ENCODE measurements at places on chromosomes 3 and 15.

DNA sequence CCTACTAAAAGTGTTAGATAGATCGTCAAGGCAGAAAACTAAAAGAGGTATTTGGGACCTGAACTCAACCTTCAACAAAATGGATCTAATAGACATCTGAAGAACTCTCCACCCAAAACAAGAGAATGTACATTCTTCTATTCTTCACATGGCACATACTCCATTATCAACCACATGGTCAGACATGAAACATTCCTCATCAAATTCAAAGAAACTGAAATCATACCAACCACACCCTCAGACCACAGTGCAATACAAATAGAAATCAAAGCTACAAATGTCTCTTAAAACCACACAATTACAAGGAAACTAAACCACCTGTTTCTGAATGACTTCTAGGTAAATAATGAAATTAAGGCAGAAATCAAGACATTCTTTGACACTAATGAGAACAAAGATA is 984.1 kb upstream of the GBE1 start:
- no peak for DNase-seq

DNA sequence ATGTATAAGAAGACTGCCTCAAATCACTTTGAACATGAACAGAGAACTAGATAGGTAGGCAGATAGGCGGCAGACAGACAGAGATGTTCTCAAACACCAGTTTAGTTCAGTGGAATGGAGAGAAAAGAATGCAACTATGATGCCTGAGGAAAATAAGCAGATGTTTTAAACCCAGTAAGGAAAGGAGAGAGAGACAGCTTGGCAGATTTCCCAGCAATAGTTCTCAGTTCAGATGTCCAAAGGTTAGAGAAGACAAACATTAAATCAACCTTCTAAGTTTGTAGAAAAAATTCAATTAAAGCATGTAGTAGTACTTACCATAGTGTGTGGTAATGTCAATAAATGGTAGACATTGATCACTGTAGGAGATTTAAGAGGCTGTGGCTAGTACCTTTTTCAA is 209.6 kb upstream of the PFN2 start:
- no peak for DNase-seq

DNA sequence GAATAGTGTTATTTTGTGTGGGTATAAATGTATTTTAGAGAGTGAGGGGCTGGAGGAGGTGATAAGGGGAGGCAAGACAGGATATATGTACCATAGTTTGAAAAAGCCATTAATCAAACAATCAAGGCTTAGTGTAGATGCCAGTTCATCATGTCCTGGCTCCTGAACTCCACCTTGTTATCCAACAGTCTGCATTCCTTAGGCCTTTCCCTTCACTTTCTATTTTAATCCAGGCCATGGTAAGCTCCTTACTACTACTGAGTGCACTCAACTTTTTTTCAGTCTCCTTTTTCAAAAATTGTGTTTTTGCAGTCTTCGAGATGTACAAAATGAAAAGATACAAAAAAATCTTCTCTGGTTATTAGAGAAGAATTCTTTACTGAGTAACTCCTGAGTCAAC is 700.5 kb upstream of the NAALADL2 start:
- no peak for DNase-seq

DNA sequence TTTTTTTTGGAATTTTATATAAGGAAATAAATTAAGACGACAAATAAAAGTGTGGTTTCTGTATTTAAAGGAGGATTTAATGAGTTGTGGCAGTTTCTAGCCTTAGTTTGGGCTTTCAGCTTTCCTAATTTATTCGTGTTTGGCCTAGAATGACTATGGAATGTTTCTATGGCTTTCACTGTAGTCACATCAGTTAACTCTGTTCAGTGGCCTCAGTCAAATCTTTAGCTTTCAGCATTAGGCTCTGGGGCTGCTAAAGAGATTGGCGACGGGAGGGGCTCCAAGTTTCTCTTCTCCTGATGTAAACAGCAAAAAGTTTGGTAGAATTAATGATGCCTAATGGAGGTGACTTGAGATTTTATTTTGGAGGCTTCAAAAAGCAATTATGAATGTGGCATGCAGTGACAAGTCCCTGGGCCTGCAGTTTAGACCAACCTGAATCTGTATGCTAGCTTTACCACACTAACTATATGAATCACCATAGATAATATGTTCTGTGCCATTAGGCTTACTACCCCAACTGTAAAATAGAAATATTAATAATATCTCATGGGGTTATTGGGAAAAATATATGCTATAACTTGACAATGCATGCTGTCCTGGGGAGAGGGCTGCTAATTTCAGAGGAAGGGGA is 47.1 kb upstream of the ADGRG7 start:
- no peak for DNase-seq

GRCh38 chr3:21505711-21506460 is 245.1 kb downstream of the ZNF385D start:
- DNase-seq, result no peak

DNA sequence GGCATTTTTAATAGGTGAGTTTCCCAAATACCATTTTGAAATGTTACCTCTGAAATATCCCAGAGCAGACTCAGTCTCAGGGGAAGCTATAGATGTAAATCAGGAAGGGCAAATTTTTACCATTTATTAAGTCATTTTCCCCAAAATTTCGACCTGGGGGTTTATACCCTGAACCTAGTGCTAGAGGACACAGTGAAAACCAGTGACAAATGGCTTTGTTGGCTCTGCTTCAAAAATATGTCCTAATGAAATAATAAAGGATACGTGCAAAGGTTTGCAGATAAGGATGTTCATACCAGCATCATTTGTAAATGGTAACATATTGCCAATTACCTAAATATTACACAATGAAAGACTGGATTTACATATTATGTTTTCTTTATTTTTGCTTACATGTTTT is 546.7 kb upstream of the ADAMTS9 start:
- DNase-seq, result no peak

GRCh38 chr3:156418428-156418827 is 136.5 kb downstream of the SSR3 start:
- DNase-seq, result no peak

GRCh38 chr3:182364723-182365650 is 428.3 kb upstream of the ATP11B start:
- no peak for DNase-seq

GRCh38 chr3:112651516-112651915 is 10.6 kb upstream of the CCDC80 start:
- DNase-seq, result no peak

DNA sequence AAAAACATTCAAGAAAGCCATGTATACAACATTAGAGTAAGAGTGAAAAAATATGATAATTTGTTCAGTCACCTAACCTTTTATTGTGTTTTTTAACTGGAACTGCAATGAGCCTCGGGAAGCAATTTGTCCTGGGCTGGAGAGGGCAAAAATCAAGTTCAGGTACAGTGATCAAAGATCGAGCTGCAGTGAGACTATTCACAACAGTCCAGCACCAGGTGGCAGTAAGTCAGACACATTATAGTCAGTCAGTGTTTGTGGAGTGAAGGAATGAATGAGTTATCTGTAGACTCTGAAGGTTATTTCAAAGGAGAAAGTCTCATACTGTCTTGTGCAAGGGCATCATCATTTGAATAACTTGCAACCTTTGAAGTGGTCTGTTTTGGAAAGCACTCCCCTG is 116.6 kb downstream of the CHDH start:
- DNase-seq, result no peak

- no peak for DNase-seq
These were observed 25.7 kb downstream of the CEP152 start for GRCh38 chr15:48785195-48785594.

DNA sequence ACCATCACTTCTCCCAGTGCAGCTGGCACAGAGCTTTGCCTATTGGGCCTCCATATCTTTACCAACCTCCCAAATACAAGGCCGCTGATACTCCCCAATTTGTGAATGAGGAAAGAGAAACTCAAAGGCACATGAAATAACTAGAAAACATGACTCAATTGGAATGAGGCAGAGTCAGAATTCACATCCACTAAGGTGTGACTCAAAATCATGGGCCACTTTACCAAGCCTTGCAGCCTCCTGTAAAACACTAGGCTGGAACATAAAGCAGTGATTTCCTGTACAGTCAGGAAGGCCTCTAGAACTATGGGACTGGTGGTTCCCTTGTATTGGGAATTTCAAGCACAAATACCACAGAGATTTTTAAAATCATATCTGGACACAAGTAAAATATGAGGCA is 128.6 kb downstream of the DCLK3 start:
- no peak for DNase-seq

- no peak for DNase-seq
These were observed 489 bp upstream of the GALNT15 start for GRCh38 chr3:16174026-16174355.

DNA sequence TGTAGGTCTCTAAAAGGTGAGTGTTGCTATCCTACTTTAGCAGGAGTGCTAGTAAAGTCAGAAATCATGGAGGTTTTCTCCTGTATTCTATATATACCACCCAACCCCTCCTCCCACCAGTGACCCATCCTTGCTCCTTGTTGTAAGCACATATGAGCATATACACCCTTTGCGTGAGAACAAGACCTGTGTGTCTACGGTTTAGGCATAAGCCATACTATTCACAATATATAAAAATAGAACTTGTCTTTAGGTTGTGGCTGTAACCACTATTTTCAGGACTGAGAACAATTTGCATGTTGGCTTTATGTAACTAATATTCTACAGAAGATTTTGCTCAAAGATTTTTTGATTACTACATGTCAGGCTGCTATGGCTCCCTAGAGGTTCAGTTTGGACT is 59.1 kb upstream of the TOP2B start:
- DNase-seq, result no peak

GRCh38 chr3:148366743-148367410 is 330.8 kb upstream of the AGTR1 start:
- DNase-seq, result no peak

DNA sequence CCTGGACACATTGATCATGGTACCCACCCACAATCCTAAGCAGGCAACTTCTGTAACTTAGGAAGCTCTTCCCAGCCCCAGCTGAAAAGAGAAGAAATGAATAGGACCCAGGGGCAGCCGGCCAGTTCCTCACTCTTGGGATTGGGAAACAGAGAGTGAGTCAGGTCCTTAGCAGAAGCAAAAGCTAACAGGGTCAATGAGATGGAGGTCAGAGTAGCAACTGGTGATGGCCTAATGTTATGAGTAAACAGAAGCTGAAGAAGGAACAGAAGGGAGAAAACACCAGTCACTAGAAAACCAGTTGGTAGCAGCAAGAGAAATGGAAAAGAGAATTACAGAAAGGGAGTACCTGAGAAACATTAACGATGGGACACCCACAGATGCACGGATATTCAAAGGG is 20.0 kb downstream of the RIOX2 start:
- DNase-seq, result no peak

DNA sequence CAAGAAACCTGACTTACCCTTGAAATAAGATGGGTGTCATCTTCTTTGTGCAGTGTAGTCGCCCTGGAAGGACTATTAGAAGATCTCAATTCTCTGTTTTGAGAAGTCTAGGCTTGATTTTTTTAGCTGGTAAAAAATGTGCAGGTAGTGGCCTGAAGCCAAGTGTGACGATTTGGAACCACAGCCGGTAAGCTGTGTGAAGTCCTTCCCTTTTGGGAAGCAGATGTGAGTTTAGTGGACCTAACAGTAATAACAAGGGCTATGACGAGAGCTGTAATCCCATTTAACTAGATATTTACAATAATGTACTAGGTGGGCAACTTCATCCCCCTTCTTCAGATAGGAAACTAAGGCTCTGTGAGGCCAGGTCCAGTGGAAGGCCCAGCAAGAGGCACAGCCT is 81.7 kb upstream of the MYZAP start:
- DNase-seq, result no peak

GRCh38 chr3:168249205-168249549 is 153.5 kb upstream of the GOLIM4 start:
- DNase-seq, result no peak

DNA sequence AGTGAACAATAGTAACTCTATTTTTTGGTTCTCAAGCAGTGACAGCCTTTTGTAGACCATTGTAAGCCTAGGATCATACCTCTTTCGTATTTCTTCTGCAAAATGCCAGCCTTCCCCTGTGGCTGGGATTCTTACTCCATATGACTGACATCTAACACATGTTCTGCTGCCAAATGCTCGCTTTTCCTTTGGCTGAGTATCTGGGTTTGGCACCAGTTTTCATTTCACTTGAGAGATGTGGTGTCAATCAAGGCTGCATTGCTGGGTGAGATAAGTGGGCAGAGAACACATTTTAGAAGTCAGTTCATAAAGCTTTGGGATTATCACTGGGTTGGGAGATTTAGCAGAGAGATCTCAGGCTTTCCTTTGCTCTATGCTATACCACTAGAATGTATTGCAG is 514.7 kb upstream of the SGO1 start:
- DNase-seq, result no peak

- no peak for DNase-seq
These were observed 34.7 kb downstream of the FOXL2 start for GRCh38 chr3:138912237-138912636.

DNA sequence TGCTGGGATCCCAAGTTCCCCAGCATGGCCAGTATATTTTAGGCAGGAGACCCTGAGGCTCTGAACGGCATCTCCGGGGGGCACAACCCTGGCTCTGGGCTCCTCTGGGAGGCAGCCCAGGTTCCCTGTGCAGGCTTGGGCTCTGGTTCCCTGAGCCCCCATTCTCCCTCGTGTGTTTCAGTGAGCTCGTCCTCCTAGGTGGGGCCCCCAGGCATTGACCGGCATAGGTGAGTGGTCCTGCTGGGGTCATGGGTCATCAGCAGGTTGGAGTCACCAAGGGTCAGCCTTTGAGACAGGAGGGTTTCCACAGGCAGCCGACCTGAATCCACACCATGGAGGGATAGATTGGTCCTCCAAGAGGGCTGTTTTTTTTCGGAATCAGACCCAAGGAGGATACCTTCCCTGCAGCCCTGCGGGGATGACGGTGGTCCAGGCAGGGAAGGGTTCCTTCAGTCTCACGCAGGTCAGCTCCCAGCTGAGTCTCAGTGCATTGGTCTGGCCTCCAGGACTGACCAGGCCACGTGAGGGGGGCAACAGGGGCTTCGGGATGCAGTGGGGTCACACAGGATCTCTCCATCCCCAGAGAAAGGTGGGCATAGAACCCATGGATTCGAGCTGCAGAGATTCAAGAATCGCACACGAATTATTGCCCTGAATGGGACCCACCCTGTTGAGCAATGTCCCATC is 226.0 kb downstream of the SNRPN start:
- no peak for DNase-seq

Measured in effector memory CD4-positive, alpha-beta T cell (primary cell).